Activated naive CD8-positive, alpha-beta T cell treated with anti-CD3 and anti-CD28 coated beads, Interleukin-2, amount 10 ng/mL, durations not matched to agents 7 days and 5 days (primary cell): ENCODE measurements at places on chromosomes 11 and 22.
A peak's percentile ranks its signal among the peaks of the same experiment; 100 is the strongest.

GRCh38 chr11:102516179-102516578, 14.4 kb downstream of the MMP7 start:
- DNase-seq = no peak

DNA sequence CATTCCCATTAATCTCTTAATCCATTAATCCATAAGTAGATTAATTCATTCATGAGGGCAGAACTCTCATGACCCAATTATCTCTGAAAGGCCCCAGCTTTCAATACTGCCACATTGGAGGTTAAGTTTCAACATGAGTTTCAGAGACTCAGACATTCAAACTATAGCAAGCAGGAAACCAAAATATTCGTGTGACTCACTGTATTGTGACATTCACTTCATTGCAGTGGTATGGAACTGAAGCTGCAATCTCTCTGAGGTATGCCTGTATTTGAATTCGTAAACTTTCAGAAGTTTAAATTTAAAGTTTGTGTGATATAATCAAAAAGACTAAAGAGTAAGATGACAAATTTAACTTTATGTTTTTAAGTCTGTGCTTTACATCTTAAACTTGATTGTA, 2.9 kb upstream of the OR52J3 start:
- no peak for DNase-seq

DNA sequence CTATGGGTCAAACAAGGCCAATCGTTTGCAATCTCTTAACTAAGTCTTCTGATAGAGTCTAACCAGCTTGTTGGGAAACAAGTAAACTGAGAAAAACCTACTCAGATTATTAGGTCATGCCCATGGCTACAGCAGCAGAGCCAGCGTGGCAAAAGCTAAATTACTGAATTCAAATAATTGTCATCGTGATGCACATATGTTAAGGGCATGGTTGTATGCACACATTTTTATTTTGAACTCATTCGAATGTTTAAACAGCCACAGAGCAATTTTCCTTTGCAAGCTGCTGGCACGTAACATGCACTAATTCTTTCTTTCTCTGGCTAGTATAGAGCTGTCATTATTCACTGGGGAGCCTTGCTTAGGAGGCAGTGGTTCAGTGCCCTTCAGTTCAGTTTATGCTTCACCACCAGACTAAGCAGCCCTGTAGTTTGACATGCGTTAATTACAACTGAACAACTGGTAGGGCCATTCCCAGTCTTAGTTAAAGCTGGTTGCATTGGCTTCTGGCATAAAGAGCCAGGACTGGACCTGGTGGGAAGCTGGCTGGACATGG, 396.4 kb downstream of the METTL15 start:
- no peak for DNase-seq

GRCh38 chr11:124875401-124875800, 10.2 kb downstream of the ROBO3 start:
- no peak for DNase-seq

- no peak for DNase-seq
These were observed 28.3 kb upstream of the IGSF22 start for GRCh38 chr11:18754308-18754707.

DNA sequence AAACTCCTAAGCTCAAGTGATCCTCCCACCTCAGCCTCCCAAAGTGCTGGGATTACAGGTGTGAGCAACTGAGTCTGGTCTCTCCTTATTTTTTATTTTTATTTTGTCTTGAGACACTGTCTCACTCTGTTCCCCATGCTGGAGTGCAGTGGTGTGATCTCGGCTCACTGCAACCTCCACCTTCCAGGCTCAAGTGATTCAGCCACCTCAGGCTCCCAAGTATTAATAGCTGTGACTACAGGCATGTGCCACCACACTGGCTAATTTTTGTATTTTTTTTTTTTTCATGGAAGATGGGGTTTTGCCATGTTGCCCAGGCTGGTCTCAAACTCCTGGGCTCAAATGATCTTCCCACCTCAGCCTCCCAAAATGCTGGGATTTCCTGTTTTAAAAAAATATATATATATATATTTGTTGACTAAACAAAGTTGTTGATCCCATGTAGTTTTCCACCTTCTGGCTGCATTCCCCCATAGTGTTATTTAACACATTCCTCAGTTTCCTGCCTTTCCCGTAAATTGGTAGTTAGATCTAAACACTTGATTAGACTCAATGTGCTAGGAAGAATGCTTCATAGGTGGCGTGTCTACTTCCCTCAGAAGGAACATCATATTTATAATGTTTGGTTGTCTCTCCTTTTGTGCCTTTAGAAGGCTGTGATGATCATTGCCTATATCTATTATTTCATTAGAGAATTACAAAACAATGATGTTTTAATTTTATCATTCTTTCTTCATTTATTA, 38.8 kb downstream of the LRRC32 start:
- DNase-seq = no peak

- DNase-seq = no peak
These were observed 46.0 kb upstream of the HIPK3 start for GRCh38 chr11:33211153-33211552.

DNA sequence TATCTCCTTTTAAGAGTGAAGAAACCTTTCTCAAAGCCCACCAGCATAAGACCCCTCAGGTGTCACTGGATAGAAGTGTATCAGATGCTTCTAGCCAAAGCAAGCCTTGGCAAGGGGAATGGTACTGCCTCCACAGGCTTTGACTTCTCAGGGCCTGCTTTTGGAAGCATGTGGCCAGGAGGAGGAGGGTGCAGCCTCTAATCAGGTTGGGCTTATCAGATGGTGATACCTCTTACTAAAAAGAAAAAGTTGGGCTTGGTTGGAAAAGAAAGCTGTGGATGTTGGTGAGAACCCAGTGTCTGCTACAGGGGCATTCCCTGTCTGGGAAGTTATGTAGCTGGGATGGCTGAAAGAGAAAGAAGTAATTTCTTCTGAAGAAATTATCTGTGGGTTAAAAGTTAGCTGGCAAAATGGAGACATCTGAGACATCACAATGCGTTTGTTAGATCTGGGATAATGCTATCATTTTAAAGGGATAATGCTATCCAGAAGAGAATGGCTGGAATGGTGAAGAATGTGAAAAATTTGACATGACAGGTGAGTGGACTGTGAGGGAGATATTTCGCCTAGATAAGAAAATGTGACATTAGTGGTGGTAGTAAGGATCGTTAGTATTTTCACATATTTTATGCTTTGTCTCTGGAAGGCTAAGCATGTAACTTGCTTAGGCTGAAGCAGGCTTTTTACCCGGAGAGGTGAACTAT, 7.2 kb downstream of the APLP2 start:
- DNase-seq = no peak

DNA sequence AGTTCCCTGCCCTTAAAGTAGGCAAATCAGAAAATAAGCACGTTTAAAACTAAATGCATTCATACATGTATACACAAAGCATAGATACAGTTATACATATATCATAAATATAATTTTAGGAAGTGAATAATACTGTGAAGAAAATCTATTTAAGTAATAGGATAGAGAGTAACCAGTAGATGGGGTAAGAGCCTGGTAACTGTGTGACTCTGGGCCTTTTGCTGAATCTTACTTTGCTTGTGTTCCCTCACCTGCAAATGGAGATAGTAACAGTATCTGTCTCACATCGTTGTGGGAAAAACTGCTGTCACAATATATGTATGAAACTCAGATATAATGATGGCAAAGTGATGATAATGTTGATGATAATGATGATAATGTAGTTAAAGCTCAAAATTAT, 29.9 kb downstream of the MS4A2 start:
- DNase-seq = no peak

GRCh38 chr11:405954-406795, 8.6 kb downstream of the SIGIRR start:
- peak; percentile 41 for DNase-seq

GRCh38 chr11:44190883-44191230, 95.4 kb downstream of the EXT2 start:
- no peak for DNase-seq

DNA sequence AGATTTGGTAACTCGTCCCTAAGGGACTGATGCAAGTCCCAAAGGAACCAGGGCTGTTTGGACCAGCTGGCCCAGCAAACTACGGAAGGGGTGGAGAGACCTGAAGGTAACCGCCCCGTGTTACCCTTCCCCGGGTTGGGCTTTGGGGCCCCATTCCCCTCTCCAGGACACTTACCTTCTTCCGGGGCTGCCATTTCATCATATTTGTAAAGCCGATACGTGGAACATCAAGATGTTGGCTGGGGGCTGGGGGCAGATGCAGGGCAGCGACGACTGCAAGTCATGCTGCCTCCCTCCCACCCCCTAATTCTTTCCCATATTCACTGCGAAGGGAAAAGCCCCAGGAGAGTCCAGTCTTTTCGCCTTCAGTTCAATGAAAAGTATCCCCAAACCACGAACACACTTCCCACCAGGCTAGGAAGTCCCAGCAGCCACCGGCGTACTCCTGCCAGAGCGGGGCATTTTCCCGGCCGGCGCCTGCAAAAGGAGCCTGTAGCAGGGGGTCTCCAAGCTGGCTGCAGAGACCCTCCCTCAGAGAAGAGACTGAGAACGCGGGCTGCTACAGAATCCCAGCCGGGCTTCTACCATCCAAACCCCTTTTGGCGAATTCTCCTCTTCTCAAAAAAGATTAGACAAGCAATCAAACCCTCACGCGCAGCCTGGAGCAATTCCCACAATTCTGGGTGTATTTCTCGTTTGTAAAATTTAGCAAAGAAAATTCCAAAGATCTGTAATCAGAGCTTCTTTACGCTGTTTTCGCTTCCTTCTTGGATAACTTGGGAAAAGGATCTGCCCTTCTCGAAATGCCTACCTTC, 236.7 kb downstream of the TTC28 start:
- peak; percentile 26 for DNase-seq

DNA sequence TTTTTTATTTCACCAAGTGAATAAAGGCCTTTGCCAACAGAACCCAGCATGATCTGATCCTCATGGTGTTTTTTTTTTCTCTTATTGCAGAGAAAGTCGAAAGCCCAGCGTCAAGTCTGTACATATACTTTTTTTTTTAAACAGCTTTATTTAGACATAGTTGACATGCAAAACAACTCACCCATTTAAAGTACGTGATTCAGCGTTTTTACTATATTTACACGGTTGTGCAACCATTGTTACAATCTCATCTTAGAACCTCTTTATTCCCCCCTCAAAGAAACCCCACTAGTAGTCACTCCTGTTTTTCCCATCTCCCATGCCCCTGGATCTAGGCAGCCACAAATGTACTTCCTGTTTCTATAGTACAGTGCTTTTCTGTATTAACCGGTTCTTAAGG, 20.6 kb upstream of the AP1B1 start:
- no peak for DNase-seq

GRCh38 chr11:47109727-47110246, 66.9 kb downstream of the ARFGAP2 start:
- DNase-seq = no peak

- no peak for DNase-seq
These were observed 1.1 kb upstream of the MRGPRX4 start for GRCh38 chr11:18171377-18172000.

GRCh38 chr22:23182309-23183060, 2.2 kb downstream of the BCR start:
- no peak for DNase-seq

GRCh38 chr22:20624161-20624616, 116.8 kb downstream of the MED15 start:
- no peak for DNase-seq

DNA sequence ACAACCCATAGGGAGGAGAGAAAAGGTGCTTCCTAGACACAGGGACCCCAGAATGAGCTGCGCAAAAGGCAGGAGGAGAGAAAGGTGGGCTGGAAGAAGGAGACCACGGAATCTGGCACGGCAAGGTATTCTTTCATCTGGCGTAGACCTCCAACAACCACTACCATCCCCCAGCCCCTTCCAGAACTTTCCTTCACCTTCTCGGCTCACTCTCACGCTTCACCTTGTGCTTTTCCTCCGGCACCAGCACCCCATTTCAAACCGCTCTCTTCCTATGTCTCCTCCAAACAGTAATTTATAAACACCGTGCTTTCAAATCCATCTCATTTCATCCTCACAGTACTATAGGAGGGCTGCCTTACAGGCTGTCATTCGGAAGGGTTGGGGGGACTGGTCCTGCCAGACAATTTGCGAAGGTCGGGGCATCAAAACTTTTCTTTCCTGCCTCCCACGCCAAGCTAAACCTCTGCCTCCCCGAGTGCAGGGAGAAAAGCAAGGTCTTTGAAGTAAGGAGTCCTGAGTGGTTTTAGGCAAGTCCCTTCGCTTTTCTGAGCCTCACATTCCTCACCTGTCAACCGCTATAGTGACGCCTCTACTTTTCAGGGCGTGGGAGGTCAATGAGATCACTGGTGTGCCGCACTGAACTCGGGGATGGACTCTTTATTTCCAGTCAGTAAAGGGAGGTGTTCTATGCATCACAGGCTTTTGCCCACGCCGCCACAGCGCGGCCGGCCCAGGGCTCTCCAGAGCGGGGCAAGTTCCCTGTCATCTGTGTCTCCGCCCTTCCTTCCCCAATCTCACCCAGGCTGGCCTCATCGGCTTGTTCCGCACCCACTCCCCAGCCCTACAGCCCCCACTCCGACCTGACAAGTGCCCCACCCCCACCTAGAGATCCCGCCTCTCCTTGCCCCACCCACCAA, 800 bp downstream of the KCTD21 start:
- no peak for DNase-seq

- DNase-seq = peak; percentile 68
These were observed 5.5 kb upstream of the NEAT1 start for GRCh38 chr11:65416841-65417701.

GRCh38 chr11:8826901-8827560, 84.0 kb upstream of the AKIP1 start:
- DNase-seq = no peak

DNA sequence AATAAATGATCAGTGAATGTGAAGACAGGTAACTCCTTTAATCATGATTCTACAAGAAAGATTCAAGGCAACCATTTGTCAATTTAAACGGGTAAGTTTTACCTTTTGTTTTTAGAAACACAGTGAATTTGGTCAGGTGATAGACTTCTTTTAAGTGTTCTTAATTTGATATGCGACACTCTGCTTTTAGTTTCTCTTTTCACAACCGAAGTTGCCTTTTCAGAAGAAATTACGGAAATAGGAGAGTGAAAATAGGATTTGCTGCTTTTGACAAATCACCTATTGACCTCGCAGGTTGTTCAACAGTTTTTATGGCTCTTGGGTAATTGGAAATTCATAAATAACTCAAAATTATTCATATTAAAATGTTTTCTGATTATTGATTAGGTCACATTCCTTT, 142.1 kb downstream of the CNTN5 start:
- DNase-seq = no peak

GRCh38 chr11:35330931-35331330, 88.4 kb downstream of the SLC1A2 start:
- DNase-seq = no peak

GRCh38 chr11:122270535-122270934, 154.5 kb upstream of the BLID start:
- DNase-seq = no peak
